Neural crest cell (in vitro differentiated cells): ENCODE measurements at places on chromosomes 2 and 18.

DNA sequence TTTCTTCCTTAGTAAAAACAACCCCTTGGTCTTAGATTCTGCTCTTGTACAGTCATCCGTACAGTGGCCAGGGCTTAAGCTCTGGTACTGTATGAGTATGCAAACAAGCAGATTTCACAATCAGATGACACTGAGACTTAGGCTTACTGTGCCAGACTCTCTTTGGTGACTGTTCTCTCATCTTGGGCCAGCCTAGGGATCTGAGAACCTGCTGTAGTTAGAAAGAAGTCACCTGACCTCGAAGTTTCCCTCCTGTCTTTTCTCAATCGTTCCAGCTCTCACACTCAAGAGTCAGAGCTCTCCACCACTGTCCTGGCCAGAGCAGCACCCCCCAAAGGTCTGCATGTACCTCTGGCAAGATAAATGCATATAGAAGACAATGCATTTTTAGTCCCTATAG, 63.2 kb downstream of the ZEB2 start:
- DNase-seq: no peak

DNA sequence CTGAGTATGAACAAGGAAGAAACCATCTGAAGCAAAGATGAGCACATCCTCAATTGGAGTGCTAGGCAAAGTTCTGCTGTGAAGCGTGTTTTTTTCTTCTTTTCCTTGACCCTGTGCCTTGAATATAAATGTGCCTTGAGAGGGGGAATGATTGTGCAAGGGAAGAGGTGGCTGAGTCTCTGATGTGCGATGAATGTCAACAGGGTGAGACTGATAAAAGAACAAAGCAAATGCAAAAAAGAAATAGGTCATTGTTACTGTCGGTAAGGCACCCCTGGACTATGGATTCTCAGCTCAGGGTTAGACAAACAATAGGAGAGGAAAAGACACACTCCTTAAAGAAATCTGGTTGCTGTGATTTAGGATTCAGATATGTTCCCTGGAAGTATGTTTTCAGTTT, 54.5 kb downstream of the HDHD2 start:
- DNase-seq: no peak

DNA sequence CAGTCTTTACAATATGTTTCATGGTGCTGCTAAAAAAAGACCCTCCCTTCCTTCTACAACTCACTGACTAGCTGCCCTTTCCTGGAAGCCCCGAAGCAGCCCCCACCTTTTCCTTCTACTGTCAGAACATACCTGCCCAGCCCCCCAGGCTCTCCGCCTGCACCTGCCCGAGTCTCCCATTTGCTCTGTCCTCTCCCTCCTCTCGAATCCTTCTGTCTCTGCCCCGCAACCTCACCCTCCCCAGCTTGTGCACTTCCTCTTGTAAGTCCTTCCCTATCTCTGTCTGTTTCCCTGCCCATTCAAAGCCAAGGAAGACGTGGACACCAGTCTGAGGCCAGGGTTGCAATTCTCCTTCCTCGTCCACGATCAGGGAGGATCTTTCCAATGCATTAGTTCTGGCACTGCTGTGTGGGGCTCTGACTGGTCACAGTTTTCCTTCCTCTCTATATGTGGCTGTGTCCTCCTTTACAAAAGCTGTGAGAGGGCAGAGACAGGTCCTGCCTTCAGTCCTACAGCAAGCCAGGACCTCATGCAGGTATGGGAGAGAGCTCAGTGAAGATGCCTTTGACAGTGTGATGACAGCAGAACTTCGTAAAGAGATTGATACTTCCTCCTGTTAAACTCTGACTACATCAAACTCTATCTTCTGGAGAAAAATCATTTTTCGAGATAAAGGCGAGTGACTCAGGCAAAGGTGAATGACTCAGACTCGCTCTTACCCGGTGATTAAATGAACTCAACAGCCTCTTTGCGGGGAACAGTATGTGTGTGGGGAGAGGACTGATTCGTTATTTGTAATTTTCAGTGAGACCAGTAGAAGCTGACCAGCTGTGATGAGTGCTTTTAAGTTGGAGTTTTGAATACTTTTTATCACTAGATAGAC, 14.2 kb downstream of the TNFRSF11A start:
- DNase-seq: no peak

- no peak for DNase-seq
Observed at GRCh38 chr2:237625777-237626176, 1.6 kb upstream of the LRRFIP1 start.

GRCh38 chr2:231246171-231246842, 47.9 kb downstream of the ARMC9 start:
- DNase-seq: no peak

GRCh38 chr18:28422577-28422976, 245.6 kb upstream of the CDH2 start:
- no peak for DNase-seq

DNA sequence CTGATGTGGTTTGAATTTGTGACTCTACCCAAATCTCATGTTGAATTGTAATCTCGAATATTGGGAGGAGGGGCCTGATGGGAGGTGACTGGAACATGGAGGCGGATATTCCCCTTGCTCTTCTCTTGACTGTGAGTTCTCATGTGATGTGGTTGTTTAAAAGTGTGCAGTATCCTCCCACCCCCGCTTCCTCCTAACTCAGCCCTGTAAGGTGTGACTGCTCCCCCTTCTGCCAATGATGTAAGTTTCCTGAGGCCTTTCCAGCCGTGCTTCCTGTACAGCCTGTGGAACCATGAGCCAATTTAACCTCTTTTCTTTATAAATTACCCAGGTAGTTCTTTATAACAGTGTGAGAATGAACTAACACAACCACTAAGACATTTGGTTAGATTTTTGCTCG, 458.4 kb downstream of the THSD7B start:
- DNase-seq: no peak

DNA sequence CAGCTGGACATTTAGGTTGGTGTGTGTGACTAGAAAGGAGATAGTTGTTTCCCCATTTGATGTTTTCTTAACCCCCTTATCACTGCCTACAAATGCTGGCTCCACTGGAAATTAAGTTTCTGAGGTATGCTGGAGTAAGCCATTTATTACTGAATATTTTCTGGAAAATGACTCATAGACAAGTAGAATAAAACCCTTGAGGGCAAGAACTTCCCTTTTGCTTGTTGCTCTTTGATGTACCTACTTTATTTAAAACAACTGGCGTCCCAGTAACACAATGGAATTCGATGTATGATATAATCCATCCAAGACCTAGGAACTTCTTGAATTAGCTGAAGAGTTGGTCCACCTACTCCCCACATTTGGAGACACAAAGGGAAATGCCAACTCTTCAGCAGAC, 33.3 kb upstream of the SESTD1 start:
- no peak for DNase-seq

GRCh38 chr2:226031647-226032501, 632.4 kb downstream of the NYAP2 start:
- no peak for DNase-seq

- DNase-seq: no peak
Observed at GRCh38 chr2:226742347-226742746, 57.3 kb downstream of the IRS1 start.

DNA sequence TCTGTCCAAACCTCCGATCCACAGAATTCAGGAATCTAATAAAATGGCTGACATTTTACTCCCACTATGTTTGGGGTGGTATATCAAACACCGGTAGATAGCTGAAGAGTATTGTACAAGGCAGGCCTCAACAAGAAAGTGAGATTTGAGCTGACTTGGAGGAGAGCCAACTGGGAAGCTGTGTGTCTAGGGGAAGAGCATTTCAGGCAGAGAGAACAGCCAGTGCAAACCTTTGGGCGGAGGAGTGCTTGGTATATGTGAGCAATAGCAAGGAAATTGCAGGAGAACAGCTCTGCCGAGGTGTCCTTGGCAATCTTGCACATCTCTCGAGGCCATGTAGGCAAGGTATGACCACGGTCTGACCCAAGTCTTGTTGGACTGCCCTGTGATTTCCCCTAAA, 1.8 kb upstream of the MERTK start:
- DNase-seq: no peak

DNA sequence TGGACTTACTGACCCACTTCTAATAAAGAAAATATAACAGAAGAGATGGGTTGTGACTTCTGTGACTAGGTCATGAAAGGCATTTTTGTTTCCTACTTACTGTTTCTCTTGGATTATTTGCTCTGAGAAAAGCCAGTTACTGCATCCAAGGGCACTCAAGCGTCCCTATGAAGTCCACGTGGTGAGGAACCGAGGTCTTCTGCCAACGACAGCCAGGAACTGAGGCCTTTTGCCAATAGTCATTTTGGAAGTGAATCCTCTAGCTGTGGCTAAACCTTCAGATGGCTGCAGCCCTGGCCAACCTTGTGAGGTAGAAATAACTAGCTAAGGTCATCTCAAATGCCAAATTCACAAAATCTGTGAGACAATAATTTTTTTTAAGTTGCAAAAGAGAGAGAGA, 449.8 kb upstream of the RGPD4 start:
- no peak for DNase-seq

GRCh38 chr18:55287149-55287806, 300.7 kb downstream of the TCF4 start:
- no peak for DNase-seq

DNA sequence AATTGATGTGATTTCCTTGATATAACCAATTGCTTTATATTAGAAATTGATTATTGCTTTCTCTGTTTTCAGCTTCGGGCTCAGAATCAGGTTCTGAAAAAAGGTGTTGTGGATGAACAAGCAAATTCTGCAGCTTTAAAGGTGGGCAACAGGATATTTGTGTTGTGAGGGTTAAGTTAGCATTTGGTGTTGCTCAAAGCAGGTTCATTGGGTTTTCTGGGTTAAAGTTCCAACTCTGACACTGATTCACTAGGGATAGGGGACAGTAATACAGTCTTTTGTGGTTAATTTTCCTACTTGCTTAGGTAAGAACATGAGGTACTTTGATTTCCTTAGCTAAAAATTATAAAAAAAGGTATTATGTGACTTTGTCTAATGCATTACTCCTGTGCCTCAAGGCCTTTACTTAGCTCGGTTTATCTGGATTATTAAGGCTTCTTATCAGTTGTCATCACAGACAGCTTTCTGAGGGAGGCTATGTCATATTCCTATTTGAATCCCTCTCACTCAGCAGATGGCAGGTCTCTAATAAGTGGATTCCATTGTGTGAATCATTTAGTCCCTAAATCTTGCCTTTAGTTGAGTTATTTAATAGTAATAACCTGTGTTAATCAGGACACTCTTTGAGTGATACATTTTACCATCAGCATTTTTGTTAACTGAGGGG, 78.9 kb upstream of the STON1 start:
- DNase-seq: no peak

DNA sequence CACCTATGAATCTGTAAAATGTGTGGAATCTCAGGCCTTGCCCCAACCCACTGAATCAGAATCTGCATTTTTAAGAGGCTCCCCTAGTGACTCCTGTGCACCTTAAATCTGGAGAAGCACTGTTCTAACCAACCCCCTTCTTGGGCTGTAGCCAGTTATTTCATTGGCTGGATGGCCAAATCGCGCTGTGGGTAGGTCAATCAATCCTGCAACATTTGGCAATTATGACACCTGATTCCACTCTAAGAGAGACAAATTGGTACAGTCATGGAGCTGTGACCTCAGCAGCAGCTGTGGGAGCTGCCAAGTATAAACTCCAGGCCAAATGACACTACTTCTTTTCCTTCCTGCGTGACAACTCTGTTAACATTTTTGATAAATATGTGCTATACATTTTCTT, 208.7 kb downstream of the CLIP4 start:
- DNase-seq: no peak
